ENCODE measurements at places on chromosomes 1 and 21. TPM values are rescaled to one million over a fixed set of nuclear protein-coding genes. Genes with fewer than 3 reads are reported as not detected.
A peak's percentile ranks its signal among the peaks of the same experiment; 100 is the strongest.

DNA sequence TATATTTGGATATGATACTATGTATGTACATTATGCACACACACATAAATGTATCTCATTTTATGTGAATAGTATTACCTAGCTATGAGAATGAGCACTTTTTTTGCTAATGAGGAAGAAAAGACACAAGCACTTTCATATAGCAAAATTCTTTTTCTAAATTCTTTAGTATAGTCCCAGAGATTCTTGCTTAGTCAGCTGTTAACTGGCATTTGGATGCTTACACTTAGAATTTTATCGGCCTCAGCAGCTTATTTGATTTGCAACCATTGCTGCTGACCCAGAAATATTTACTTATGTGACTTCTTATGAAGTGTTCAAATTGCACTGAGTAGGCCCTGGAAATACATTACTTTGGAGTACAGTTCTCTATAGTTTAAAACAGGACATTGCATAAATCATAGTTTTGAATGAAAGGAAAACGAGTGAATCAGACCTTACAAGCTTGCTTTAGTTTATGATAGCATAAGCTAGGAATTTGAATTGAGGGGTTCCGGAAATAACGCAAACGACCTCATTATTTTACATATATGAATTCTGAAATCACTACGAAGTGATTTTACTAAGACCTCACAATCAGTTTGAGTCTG, 653.9 kb upstream of the NEGR1 start:
- no peak for DNase-seq

GRCh38 chr1:28766532-28767183, 29.9 kb downstream of the YTHDF2 start:
- DNase-seq: no peak

DNA sequence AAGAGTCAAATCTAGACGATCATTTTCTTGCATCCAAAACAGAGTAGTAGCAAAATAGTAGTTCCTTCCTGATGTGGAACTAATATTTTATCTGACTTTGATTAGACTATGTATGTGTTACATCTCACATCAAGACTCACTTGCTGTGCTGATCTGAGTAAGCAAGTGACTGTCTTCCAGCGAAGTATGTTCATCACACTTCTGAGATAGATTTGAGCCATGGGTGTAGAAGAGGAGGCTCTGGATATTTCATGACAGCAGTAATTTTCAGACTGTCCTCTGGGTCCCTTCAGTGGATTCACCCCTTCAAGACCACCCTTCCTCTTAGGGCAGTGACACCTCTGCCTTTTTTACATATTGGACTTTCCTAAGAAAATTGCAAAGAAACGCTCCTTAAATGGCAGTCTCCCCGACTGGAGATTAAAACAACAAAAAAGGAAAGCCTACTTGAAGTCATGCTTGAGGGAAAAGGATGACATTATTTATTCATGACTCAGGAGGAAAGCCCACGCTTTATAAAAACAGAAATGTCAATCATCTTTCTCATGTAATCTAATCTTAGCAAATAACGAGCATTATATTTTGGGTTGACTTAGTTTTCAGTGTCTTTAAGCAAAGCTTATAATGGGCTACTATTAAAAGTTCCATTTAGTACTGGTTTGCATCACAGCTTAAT, 22.8 kb downstream of the ATP1B1 start:
- no peak for DNase-seq

The CD244 gene
- total RNA-seq: 0.48 TPM

DNA sequence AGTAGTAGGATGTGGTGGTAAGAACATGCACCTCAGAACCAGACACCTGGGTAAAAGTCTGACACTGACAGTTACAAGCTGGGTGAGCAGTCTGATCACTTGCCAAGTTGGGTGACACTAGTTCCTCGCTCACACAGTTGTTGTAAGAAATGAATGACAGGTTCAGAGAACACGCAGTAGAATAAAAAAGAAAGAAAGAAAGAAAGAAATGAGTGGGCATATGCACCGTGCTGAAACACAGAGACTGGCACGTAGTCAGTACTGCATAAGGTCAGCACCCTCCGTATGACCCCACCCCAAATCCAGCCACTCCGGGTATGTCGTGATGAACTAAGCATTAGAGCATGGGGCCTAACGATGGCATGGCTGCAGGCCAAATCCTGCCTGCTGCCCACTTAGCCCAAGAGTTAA, 90.6 kb downstream of the GLUL start:
- DNase-seq: no peak

DNA sequence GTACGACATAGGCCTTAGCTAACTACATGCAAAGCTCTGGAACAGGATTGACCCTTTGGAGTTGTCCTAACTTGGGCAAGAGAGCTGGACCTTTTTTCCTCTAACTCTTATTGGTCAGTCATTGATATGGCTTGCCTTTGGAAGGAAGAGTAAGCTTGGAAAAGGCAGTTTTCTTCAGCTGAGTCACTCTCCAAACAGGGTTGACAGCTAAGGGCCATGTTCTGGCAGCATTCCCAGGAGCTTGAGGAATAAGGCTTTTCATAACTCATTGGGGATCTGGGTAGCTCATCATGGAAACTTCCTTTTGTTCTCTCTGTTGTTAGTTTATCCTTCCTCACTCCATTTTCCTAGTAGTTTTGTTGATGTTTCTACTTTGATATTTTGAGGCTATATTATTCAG, 14.5 kb upstream of the ERRFI1 start:
- peak; percentile 71 for DNase-seq

DNA sequence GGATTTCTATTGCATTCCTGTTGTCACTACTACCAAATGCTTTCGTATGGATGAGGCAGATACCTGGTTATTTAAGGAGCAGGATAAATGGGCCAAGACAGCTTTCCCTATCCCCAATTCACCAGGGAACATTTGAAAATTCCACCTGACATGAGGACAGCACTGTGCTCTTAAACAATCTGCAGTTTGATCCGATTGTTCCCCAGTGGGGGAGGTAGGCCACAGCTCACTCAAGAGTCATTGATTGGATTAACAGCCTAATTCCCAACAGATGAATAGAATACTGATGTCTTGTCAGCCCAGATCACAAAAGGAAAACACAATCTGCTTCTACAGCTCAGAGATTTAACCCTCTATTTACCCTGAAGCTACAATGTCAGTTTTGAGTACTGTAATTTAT, 123.9 kb downstream of the LHX4 start:
- no peak for DNase-seq

DNA sequence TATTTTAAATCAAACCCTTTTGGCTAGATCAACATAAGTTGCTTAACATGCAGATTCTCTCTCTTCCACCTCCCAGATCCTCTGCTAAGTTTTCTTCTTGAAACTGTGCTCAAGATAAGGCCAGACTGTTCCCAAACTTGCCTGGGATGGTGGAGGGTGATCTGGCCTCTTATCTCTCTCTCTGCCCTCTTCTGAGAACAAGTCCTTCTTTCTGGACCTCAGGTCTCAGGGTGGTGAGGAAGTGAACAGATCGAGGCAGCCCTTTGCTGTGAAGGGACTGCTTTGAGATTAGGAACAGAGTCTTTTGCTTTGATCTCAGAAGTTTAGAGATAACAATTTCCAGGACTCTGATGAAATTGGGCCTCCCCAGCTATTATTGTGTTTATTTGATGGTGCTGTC, 70.7 kb downstream of the HUNK start:
- DNase-seq: no peak

DNA sequence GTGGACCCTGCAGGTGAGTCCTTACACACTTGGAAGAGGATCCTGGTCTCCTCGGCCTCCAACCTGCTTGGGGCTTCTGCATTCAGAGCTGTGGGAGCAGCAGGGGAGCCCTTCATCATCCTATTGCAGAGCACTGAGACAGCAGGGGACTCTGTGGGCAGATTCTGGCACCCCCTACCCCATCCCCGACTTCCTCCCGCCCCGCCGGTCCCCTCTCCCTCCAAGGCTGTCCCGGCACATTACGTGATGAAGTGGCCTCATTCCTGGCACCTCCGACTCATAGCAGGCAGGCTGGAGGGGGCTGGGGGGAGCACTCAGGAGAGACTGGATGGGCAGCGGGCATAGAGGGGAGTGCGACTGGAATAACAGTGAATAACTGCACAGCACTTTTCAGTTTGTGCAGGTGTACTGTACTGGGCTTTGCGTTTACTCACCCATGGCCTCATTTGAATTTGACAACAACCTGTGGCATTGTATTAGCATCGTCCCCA, 394.1 kb downstream of the MATN1 start:
- no peak for DNase-seq

The TCP10L gene
- total RNA-seq: 2.4 TPM

DNA sequence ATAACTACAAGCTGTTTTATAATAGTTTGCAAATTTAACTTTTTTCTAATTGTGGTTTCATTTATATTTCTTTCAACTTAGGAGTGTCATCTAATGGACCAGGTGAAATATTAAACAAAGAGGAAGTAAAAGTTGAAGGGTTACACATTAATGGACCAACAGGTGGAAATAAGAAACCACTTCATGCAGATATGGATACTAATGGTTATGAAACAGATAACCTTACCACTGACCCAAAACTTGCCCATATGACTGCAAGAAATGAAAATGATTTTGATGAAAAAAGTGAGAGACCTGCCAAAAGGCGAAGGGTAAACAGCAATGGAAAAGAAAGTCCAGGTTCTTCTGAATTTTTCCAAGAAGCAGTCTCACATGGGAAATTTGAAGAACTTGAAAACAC, 59.7 kb downstream of the MIER1 start:
- no peak for DNase-seq

DNA sequence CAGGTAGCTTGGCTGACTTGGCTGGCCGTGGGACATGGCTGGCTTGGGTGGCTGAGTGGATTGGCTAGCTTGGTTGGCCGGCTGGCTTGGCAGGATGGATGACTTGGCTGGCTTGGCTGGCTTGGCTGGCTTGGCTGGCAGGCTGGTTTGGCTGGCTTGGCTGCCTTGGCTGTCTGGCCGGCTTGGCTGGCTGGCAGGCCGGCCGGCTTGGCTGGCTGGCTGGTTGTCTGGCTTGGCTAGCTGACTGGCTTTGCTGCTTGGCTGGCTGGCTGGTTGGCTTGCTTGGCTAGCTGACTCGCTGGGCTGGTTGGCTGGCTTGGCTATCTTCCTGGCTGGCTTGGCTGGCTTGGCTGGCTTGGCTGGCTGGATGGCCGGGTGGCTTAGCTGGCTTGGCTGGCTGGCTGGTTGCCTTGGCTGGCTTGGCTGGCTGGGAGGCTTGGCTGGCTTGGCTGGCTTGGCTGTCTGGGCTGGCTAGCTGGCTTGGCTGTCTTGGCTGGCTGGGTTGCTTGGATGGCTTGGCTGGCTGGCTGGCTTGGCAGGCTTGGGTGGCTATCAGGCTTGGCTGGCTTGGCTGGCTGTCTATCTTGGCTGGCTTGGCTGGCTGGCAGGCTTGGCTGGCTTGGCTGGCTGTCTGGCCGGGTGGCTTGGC, 129.7 kb upstream of the FAM72C start:
- DNase-seq: peak; percentile 56

DNA sequence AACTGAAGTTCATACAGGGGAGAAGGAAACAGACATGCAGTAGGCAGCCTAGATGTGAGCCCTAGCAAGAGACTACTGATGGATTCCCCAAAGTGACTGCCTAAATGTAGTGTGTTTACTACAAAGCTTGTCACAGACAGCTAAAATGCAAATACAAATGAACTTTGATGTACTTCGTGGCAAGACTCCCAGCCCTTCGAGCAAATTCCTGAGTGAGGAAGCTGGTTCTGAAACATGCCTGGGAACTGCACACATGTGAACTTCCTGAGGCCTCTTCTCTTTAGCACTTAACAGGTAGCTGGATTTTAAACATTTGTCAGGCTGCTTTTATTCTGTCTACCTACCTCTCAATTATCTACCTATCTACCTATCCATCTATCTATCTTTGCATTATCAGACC, 6.7 kb upstream of the IRF2BP2 start:
- no peak for DNase-seq

- DNase-seq: peak; percentile 77
These were observed 44.1 kb upstream of the ARHGEF16 start for GRCh38 chr1:3410142-3410925.

DNA sequence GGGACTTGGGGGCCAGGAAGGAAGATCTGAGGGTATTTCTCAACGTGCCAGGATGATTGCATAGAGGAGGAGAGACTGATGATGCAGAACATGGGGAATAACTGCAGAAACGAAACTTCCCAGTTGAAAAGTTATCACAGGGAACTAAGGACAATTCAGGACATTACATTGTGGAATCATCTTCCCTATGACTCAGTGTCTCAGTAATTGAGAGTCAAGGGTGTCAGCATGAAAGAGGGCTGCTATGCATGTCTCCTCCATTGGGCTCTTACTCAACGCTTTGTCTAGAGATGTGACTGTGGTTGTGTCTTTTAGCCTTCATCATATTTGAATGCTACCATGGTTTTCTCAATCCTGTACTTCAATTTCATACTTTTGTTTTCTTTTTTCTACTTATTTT, 48.9 kb upstream of the PTGFR start:
- no peak for DNase-seq

GRCh38 chr1:164576291-164577271, 17.6 kb downstream of the PBX1 start:
- DNase-seq: peak; percentile 65

The FUCA1 gene
- 12.3 TPM for total RNA-seq

The OR2G6 gene
- total RNA-seq: not detected

- DNase-seq: no peak
These were observed 86.8 kb downstream of the KCNJ6 start for GRCh38 chr21:37829447-37829846.

DNA sequence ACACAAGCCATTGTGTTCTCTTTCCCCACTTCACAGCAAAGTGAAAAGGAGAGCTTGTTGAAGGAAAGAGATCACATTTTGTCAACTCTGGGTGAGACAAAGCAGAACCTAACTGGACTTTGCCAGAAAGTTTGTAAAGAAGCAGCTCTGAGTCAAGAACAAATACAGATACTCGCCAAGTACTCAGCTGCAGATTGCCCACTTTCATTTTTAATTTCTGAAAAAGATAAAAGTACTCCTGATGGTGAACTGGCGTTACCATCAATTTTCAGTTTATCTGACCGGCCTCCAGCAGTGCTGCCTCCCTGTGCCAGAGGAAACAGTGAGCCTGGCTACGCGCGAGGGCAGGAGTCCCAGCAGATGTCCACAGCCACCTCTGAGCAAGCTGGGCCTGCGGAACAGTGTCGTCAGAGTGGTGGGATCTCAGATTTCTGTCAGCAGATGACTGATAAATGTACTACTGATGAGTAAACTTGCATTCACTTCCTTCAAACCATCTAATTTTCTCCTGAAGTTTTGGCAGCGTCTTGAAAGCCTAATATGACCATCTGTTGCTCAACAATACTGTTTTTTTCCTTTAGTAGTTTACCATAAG, 43.7 kb downstream of the BACH1 start:
- DNase-seq: peak; percentile 76

GRCh38 chr1:114670083-114671010, 498 bp upstream of the DENND2C start:
- peak; percentile 95 for DNase-seq

DNA sequence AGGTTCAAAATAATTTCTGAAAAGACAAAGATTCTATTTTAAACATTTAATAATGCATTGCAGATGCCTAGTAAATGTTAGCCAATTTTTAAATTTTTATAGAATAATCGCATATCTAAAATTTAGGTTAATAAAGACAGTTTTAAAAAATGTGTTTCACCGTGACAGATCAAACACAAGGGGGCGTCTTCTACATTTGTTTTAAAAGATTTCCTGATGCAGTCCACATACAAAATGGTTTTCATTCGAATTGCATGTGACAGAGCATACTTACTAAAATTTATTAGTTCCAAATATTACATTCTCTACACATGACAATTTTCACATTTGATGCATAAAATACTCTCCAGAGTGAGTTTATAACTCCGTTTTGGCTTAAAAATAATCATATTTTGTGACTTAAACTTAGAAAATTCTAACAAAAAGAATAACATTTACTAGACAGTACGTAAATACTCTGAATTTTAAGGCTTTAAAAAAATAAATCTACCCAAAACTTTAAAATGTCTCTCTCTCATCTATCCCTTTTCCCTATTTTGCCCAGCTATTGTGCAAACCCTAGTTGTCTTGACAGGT, 75.5 kb downstream of the ADAMTS1 start:
- DNase-seq: no peak
